Left ventricle myocardium inferior (tissue), 1 donor: ENCODE measurements at places on chromosomes 5 and 9.

- peaks cover 95% of the 10 kb centered on the region for H3K27me3 ChIP-seq
- H3K4me3 ChIP-seq = peak overlapping the region; percentile 6
- H3K27ac ChIP-seq = no peak overlapping the region
- DNase-seq = no peak
- no peaks in the 10 kb centered on the region for H3K36me3 ChIP-seq
Observed at GRCh38 chr5:73450672-73451223, 2.2 kb upstream of the FOXD1 start.

DNA sequence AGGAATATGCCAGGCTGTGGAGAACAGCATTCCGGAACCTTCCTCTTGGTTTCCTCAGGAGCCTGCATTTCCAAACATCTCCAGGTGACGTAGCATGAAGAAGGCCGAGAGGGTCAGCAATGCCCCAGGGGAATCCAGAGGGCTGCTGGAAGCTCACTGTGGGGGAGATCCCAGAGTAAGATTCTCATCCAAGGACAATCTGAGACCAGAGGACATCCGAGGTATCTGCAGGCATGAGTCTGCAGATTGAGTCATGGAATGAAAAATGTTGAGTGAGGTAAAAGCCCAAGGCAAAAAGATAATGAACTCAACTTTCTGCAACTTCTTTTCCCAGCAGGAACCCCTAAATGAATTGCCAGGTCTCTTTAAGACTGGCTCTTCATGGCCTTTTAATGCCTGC lies 73.5 kb downstream of the KIF4B start:
- peaks cover 16% of the 10 kb centered on the region for H3K4me1 ChIP-seq
- no peaks in the 10 kb centered on the region for H3K27me3 ChIP-seq
- no peak overlapping the region for H3K27ac ChIP-seq
- H3K36me3 ChIP-seq = no peaks in the 10 kb centered on the region
- DNase-seq = no peak
- H3K4me3 ChIP-seq = no peak overlapping the region

DNA sequence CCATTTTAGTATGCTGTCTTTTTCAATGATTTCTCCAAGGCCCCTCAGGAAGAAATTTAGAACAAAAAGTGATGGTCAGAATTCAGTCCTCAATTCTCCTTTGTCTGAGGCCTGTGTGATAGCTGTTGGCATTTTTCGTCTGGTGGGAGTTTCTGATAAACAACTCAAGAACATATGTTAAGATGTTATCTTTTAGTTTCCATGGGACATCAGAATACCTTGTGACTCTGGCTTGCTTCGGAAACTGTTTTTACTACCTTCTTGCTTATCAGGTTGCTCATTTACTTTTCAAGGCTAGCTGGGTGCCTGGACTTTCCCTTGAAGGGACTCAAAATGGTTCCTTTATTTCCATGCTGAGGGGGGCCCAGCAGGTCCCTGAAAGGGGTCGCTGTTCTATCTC lies 97.2 kb downstream of the INVS start:
- DNase-seq = no peak
- no peaks in the 10 kb centered on the region for H3K27me3 ChIP-seq
- H3K4me1 ChIP-seq = no peaks in the 10 kb centered on the region
- H3K4me3 ChIP-seq = no peak overlapping the region
- H3K36me3 ChIP-seq = peaks cover 21% of the 10 kb centered on the region

- no peak overlapping the region for H3K27ac ChIP-seq
- H3K4me3 ChIP-seq = no peak overlapping the region
- no peaks in the 10 kb centered on the region for H3K4me1 ChIP-seq
- no peaks in the 10 kb centered on the region for H3K27me3 ChIP-seq
- H3K36me3 ChIP-seq = no peaks in the 10 kb centered on the region
Observed at GRCh38 chr5:114989512-114989911, 180.2 kb downstream of the TRIM36 start.

DNA sequence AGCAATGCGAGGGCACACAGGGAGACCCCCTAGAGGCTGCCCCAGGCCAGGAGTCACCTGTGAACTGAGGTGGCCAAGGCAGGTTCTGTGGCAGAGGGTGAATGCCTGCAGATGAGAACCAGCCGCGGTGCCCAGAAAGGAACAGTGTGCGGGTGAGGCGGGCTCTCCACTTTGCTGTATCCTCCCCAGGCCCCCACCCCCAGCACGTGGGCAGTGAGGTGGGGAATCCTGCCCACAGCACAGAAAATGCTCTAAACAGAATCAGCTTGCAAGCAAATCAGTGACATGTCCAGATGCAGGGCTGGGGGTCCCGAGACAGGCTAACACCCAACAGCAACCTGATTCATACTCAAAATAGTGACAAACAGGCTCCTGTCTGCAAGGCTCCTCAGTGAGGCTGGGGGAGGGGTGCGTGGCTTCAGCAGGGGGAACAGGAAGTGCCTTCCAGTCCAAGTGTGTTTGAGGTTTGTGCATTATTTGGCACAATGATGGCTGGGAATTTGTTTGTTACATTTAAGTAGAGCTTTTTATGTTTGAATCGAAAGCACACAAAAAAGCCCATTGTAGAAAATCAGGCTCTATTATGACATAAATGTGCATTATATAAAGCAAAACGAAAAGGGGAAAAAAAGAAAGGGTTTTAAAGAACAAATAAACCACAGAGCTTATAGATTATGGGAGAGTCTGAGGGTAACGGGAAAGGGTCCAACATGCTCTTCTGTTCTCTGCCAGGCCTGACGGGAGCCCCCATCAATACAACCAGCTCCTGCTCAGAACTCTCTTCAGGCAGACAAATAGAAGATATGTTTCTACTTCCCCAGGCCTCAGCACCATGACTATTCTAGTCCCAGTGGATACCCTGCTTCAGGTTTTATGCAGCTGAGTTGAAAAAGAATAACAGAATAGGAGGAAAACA lies 201.3 kb downstream of the HSD17B3 start:
- no peaks in the 10 kb centered on the region for H3K4me1 ChIP-seq
- no peak for DNase-seq
- H3K27me3 ChIP-seq = peaks cover 25% of the 10 kb centered on the region

GRCh38 chr5:137794863-137795262 lies 40.7 kb upstream of the HNRNPA0 start:
- peaks cover 13% of the 10 kb centered on the region for H3K4me1 ChIP-seq
- H3K27me3 ChIP-seq = no peaks in the 10 kb centered on the region
- no peak overlapping the region for H3K4me3 ChIP-seq
- no peak for DNase-seq
- no peak overlapping the region for H3K27ac ChIP-seq

DNA sequence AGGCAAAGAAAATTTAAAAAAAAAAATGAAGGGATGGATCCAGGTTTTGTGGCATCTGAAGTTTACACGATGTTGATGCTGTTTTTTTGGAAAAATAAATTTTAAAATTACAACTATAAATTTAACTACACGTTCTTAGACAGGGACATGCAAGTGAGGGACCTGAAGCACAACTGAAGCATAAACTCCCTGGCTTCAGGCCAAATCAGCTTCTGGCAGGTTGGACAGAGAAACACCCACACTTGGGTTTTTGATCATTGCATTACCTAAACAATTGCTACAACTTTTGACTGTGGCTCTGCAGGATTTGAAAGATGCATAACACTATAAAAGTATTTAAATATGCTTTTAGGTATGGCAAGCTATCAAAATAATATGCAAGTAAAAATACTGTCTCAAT lies 1318.3 kb upstream of the DMAC1 start:
- no peak overlapping the region for H3K27ac ChIP-seq
- H3K36me3 ChIP-seq = no peaks in the 10 kb centered on the region

DNA sequence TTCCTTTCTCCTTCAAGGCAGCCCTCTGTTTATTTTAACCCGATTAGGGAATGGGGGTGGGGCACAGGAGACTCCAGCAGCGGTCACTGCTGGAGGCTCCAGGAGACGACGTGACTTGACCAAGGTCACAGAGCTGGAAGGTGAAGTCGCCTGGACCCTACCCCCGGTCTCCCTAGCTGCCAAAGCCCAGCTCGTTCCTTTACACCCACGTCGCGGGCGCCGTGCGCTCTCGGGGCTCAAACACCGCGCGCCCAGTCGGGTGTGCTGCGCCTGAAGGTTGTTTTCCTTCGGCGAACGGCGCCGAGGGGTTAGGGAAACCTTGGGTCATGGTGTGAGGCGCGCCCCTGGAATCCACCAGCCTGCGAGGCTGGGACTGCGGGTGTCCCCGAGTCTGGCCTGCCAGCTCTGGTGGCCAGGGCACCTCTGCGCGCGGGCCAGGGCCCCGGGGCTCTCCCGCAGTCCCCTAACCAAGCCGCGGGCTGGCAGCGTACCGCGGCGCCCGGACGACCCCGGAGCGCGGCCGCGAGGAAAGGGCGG lies 747 bp upstream of the UNC5A start:
- H3K4me3 ChIP-seq = peak overlapping the region; percentile 58
- no peaks in the 10 kb centered on the region for H3K36me3 ChIP-seq
- no peak for DNase-seq
- peaks cover 18% of the 10 kb centered on the region for H3K4me1 ChIP-seq
- no peak overlapping the region for H3K27ac ChIP-seq

DNA sequence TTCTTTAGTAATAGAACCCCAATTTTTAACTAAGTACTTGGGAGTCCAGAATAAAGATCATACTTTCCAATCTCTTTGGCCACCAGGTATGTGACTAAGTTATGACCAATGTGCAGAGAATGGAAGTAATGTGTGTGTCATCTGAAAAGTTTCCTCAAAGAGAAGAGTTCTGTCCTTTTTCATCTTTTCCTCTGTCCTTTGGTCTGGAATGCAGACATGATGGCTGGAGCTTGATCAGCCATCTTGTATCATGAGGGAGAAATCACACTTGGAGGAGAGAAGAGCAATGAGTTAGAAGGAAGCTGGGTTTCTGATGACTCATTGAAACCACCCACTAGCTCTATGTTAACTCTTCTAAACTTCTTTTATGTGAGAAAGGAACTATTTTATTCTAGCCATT lies 5.5 kb upstream of the CPEB4 start:
- DNase-seq = no peak
- H3K27ac ChIP-seq = no peak overlapping the region
- peaks cover 46% of the 10 kb centered on the region for H3K4me1 ChIP-seq
- no peak overlapping the region for H3K4me3 ChIP-seq
- no peaks in the 10 kb centered on the region for H3K36me3 ChIP-seq
- no peaks in the 10 kb centered on the region for H3K27me3 ChIP-seq

GRCh38 chr5:93246090-93246855 lies 334.7 kb downstream of the NR2F1-AS1 start:
- no peaks in the 10 kb centered on the region for H3K4me1 ChIP-seq
- peak overlapping the region; percentile 26 for H3K27ac ChIP-seq

DNA sequence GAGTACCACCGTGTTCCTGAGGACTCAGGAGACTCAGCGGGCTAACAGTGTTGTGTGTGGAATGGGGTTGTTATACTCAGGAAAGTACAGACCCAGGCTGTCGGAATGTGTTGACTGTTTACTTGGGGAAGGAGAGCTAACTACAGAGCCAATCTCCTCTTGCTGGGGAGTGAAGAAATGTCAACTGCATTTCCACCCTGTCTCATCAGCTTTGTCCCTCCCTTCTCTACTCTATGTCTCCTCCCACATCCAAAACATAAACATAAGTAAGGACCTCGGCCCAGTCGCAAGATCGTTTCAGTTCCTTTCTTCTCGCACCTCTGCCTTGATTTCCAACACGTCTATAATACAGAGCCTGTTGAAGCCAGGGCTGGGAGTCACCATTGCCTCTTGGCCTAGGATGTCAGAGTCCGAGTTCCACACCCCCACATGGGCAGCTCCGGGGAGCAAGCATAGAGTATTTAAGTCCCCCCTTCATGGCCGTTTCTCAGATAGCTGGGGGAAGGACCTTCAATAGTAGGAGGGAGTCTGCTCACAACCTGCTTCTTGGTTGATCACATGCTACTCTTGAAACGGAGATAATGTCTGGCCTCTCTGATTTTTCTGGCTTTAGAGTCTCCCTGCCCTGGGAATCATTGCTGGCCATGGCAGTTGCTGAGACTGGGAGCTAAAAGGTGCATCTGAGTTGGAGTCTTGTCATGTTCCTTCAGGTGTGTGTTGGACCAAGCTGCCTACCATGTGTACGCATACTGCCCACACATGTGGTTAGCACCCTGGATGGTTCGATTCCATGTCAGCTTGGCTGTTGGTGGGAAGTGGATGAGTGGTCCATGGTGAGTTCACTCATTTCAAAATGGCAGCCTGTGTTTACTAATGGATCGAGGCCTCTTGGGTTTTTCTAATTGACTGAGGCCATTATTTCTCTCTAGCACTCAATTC lies 147.3 kb downstream of the MTX3 start:
- peaks cover 13% of the 10 kb centered on the region for H3K4me1 ChIP-seq
- H3K36me3 ChIP-seq = no peaks in the 10 kb centered on the region
- no peak overlapping the region for H3K27ac ChIP-seq
- no peaks in the 10 kb centered on the region for H3K27me3 ChIP-seq
- DNase-seq = no peak

DNA sequence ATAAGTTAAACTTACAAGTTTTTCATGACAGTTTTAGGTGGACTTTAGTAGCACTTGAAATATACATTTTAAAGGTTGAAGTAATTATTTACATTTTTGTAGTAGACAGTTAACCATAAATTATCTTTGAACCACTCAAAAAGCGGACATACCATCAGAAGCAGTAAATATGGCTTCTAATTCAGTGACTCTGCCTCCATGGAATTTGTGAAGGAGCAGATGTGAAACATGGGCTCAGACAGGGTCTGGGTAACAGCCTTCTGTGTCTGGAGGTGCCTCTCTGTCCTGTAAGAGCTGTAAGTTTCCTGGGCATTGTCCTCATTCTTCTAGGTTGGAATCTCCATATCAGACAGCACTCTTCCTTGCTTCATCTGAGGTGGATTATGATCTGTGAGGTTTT lies 12.4 kb downstream of the RLN2 start:
- peaks cover 29% of the 10 kb centered on the region for H3K27me3 ChIP-seq
- H3K27ac ChIP-seq = no peak overlapping the region
- no peaks in the 10 kb centered on the region for H3K36me3 ChIP-seq
- H3K4me3 ChIP-seq = no peak overlapping the region

- H3K27me3 ChIP-seq = no peaks in the 10 kb centered on the region
- no peaks in the 10 kb centered on the region for H3K36me3 ChIP-seq
- H3K27ac ChIP-seq = peak overlapping the region; percentile 46
Observed at GRCh38 chr5:158785397-158785796, 314.3 kb downstream of the EBF1 start.

- no peak for DNase-seq
- H3K4me1 ChIP-seq = peaks cover 16% of the 10 kb centered on the region
- no peak overlapping the region for H3K27ac ChIP-seq
- H3K27me3 ChIP-seq = no peaks in the 10 kb centered on the region
- peaks cover 8% of the 10 kb centered on the region for H3K36me3 ChIP-seq
Observed at GRCh38 chr9:123756484-123757106, 173.3 kb downstream of the DENND1A start.

DNA sequence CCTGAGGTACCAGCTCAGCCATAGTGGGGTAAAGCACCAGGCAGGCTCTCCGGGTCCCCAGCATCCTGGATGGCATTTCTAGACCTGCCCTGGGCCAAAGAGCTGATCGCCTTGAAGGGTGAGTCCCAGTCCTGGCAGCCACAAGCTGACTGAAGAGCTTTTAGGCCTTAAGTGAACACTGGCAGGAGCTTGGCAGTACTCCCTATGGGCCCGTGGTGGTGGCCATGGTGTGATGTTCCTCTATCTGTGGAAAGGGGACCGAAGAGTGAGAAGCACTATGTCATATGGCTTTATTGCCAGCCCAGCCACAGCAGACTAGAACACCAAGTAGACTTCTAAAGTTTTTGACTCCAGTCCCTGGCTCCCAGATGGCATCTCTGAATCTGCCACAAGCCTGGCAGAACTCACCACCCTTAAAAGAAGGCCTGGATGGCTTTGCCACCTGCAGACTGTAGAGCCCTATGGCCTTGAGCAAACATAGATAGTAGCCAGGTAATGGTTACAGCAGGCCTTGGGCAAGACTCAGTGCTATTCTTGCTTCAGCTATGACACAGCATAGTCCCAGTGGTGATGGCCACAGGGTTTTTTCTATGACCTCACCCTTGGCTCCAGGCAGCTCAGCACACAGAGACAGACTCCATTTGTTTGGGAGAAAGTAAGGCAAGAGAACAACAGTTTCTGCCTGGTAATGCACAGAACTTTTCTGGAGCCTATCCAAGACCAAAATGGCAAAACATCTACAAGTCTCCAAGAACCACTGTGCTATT lies 801.5 kb upstream of the DMAC1 start:
- no peak overlapping the region for H3K27ac ChIP-seq
- no peaks in the 10 kb centered on the region for H3K36me3 ChIP-seq
- H3K4me3 ChIP-seq = no peak overlapping the region
- no peak for DNase-seq
